Cardiac muscle cell (in vitro differentiated cells and primary cell): ENCODE measurements at places on chromosomes 11 and 22. TPM values are rescaled to one million over a fixed set of nuclear protein-coding genes. Genes with fewer than 3 reads are reported as not detected.
A peak's percentile ranks its signal among the peaks of the same experiment; 100 is the strongest.

Gene SLC25A18
- total RNA-seq: 0.14 and 0.60 TPM in 2 replicates

Gene APOL5
- not detected in 2 replicates for total RNA-seq

Gene ZNF202
- total RNA-seq: 11.8 and 12.0 TPM in 2 replicates

GRCh38 chr11:3092603-3093141 lies 35.4 kb upstream of the CARS1 start:
- H3K4me1 ChIP-seq: no peaks in the 10 kb centered on the region
- H3K27ac ChIP-seq: no peak overlapping the region
- no peaks in the 10 kb centered on the region for H3K27me3 ChIP-seq
- DNase-seq: no peak
- no peak overlapping the region for H3K4me3 ChIP-seq

DNA sequence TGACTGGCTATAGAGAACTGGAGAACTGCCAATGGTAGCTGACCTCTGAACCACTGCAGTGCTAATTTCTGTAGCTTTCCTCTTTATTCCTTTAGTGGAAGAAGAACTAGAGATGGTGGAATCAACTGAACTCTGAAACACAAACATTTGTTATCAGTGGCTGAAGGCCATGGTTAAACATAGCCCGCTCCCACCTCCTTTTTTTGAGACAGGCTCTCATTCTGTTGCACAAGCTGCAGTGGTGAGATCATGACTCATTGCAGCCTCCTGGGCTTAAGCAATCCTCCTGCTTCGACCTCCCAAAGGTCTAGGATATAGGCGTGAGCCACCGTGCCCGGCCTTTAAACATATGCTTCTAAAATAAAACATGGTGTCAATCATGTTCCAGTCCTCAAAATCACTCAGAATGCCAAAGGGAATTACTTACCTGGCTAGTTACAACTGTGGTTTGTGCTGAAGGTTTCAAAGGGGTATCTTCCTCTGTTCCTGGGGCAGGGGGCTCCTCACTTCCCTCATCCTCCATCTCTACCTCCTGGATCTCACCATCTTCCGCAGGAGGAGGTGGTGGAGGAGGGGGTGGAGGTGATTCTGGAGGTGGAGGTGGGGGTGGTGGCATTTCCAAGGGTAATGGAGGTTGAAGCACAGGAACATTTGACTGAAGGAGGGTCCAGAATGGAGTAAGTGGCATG lies 9.0 kb upstream of the AGBL2 start:
- peak; percentile 89 for DNase-seq
- peaks cover 55% of the 10 kb centered on the region for H3K36me3 ChIP-seq
- H3K4me1 ChIP-seq: no peaks in the 10 kb centered on the region
- no peak overlapping the region for H3K27ac ChIP-seq
- H3K4me3 ChIP-seq: no peak overlapping the region

DNA sequence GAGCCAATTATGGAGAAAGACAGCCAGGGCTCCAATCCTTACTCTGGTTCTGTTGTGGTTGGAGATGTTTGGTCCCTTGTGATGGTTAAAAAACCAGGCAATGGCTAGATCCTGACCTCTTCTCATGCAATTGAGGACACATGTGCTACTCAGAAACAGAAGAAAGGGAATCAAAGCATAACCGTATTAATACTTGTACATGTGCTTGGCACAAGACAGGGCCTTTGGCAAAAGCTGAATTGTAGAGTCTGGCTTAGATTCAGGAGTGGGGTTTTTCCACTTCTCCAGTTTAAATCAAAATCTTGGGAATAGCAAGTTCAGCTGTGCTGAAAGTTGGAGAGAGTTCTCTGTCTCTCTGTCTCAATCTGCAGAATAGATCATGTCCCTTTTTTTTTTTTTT lies 80.1 kb upstream of the E2F8 start:
- H3K4me1 ChIP-seq: no peaks in the 10 kb centered on the region
- no peak overlapping the region for H3K4me3 ChIP-seq
- no peak overlapping the region for H3K27ac ChIP-seq
- no peaks in the 10 kb centered on the region for H3K36me3 ChIP-seq
- DNase-seq: no peak
- no peaks in the 10 kb centered on the region for H3K27me3 ChIP-seq

DNA sequence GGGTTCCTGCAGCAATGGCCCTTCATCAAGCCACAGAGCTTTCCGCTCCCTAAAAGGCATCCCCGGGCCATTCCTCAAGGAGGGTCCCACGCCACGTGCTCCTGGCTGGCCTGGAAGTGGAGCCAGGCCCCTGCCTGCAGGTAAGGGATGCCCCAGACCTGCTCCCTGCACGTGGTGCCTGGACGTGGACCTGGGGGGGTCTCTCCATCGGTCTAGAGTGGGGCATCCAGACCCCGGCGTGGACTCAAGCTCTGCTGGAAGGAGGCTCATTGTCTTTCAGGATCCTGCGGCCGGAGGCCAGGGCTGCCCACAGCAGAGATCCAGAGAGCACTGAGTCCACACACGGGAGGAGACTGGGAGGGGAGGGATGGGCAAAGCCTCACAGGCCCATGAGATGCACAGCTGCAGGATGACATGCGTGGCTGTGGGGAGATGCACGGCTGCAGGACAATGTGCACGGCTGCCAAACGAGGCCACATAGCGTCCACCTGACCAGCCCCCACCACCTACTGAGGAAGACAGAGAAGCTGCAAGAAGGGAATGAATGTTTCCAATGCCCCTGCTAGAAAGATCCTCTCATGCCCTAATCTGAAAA lies 236.7 kb downstream of the BRD1 start:
- H3K4me1 ChIP-seq: no peaks in the 10 kb centered on the region
- no peak for DNase-seq
- H3K27me3 ChIP-seq: no peaks in the 10 kb centered on the region
- H3K36me3 ChIP-seq: no peaks in the 10 kb centered on the region
- no peak overlapping the region for H3K4me3 ChIP-seq
